ENCODE measurements at places on chromosomes 7 and 10.

DNA sequence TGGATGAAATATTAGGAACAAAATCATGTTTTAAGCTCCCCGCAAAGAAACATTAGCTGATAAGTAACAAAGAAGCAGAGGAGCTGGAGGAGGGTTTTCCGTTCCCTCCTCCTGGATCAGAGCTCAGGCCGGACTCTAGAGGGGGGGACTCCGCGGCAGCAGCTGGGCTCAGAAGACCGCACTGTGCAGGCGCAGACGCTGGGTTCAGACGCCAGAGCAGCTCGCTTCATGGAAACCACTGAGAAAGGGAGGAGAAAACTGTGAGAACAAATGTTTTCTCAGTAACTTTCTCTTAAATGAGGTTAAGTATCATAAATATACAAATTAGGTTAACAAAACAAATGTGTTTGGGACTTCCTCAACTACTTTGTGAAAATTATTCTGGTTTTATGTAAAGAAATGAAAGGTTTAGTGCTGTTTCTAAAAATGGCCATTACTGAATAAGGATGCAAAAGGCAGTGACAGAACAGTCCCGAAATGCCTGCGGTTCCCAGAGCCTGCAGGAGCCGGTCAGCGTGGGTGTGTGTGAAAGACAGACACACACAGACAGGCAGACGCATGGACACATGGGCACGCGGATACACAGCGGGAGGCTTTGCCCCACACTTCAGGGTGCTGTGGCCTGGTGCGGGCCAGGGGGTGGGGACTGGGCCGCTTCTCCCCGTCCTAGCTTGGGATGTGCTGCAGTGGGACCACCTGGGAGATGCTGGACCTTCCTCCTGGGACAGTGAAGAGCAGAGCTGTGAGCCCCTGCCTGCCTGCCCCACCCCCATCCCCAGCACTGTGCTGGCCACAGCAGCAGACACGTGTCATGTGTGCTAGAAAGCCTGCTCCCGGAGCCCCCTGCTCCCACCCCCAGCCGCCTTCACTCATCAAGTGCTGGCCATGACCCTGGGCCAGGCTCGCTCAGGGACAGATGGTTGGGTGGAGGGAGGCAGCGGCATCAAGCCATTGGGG lies 20.3 kb upstream of the ADGRA1 start:
- peak; percentile 53 for DNase-seq

- DNase-seq = no peak
These were observed 96.6 kb downstream of the ZNF438 start for GRCh38 chr10:30935078-30935477.

GRCh38 chr10:122561212-122561611 lies 658 bp downstream of the DMBT1 start:
- DNase-seq = no peak

DNA sequence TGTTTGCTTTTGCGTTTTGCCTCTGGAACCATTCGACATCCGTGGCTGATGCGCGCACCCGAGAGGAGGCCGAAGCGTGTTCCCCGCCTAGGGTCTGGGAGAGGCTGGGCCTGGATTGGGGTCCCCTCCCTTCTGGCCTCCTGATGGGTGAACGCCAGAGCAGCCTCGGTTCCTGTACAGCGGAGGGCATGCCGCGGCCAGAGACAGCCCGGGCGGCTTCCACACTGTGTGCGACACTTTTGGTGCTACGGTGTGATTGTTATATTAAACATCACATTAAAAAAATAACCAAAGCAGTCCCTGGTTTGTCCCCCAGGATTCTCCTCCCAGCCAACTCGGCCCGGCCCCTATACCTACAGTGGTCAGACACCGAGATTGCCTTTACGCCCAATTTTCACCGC lies 3.7 kb upstream of the HOXA7 start:
- peak; percentile 74 for DNase-seq

GRCh38 chr7:405489-406211 lies 114.0 kb downstream of the PDGFA start:
- DNase-seq = no peak

- DNase-seq = no peak
These were observed 829.5 kb downstream of the REEP3 start for GRCh38 chr10:64350665-64351064.

Measured in right hindlimb (tissue), 1 donor.